Endodermal cell (in vitro differentiated cells): ENCODE measurements at places on chromosomes 12 and 14. TPM values are rescaled to one million over a fixed set of nuclear protein-coding genes. Genes with fewer than 3 reads are reported as not detected.
A peak's percentile ranks its signal among the peaks of the same experiment; 100 is the strongest.

GRCh38 chr14:74507085-74507484 is 13.5 kb downstream of the ISCA2 start:
- DNase-seq = peak; percentile 40

DNA sequence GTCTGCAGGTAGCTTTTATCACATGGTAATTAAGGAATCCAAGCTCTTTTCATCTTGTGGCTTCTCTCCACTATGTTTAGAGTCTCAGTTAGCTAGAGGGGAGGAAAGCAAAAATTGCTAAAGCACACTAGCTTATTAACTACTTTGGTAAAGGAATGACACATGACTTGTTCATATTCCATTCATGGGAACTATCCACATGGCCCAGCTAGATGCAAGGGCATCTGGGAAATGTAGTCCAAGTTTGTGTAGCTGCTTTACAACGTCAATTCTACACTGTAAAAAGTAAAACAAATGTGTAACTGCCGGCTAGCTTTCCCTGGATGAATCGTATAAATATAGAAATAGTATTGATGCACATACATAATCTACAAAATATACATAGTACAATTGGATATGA is 244.5 kb upstream of the LRFN5 start:
- no peak for DNase-seq

- DNase-seq = no peak
Observed at GRCh38 chr14:72519543-72519942, 374.4 kb downstream of the DPF3 start.

DNA sequence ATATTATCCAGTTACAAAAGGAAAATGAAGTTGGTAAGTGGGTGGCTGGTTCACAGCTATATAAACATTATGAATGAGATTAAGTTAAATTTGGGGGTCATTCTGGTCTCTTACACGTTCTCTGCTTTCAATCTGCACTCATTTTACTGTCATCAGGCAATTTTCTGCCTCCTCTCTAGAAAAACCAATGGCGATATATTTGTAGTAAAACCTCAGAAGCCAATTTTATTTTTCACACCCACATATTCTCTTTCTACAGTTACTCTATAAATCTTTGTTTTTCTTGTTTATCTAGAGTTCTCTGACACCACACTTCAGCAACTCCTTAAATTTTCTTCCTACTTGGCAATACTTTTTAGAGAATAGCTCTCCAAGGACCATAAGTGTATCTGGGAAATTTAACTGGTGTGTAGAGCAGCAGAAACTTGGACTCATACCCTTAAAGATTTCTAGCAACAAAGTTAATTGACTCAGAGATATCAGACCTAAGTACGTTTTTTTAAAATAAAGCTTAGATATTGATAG is 926.9 kb downstream of the TMTC2 start:
- DNase-seq = no peak

DNA sequence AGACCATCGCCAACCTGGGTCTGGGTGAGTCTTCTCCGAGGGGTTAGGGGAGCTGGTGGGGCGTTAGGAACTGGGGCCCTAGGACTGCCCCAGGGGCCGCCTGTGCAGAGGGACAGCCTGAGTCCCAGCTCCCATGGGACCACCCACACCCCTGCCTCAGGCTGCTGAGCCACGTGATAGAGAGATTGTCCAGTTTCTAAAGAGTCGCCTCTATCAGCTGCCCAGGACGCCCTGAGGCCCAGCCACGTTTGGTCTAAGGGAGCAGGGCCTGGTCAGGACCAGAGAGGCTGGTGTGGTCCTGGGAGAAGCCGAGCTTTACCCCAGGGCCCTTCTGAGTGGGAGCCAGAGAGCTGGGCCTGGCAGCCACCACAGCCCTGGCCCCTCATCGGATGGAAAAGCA is 107.1 kb downstream of the LGMN start:
- no peak for DNase-seq

- DNase-seq = no peak
Observed at GRCh38 chr14:98877065-98877464, 394.9 kb downstream of the BCL11B start.

GRCh38 chr12:78951803-78952551 is 87.4 kb downstream of the SYT1 start:
- no peak for DNase-seq

MGST1 gene
- total RNA-seq = 203 to 223 TPM (median 218 TPM) in 3 replicates

KRT85 gene
- total RNA-seq = not detected in 2 replicates

GOLGA5 gene
- 41.1 to 52.6 TPM (median 51.4 TPM) in 3 replicates for total RNA-seq

KLHDC1 gene
- 0.44 to 0.77 TPM (median 0.68 TPM) in 3 replicates for total RNA-seq
